ENCODE measurements at places on chromosomes 1 and 21. TPM values are rescaled to one million over a fixed set of nuclear protein-coding genes. Genes with fewer than 3 reads are reported as not detected.

DNA sequence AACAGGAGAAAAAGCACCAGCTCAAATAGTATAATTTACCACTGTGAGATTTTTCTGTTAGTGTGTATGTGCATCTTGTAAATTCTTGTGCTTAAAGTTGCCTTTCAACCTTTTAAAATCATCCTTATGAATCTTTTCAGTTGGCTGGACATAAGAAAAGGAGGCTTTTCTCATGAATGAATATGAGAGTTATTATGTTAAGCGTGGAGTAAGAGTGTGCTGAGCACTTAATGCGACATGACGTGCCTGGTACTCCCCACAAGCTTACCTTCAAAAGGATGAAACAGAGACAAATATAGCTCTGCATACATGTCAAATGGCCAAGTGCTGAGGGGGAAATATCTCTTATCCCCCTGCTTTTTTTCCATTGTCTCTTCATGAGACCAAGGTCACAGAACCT, 85.3 kb upstream of the ADGRL2 start:
- DNase-seq, result no peak

GRCh38 chr1:38039331-38040088, 7.1 kb downstream of the POU3F1 start:
- no peak for DNase-seq

DNA sequence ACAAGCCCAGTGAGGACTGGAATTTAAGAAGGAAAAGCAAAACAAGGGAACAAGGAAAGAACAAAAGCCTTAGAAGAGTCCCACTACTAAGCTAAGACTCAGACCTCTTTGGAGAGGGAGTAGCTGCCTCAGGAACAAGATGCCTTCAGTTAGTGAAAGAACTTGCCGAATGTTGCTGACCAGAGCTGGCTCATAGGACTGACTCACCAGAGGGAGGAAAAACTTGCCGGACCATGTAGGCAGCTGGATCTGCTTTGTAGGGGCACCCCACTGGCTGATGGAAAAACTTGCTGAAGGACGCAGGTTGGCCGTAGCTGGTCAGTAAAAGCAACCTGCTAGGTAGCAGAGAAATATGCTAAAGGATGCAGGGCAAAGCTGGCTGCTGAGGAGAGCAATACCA, 15.3 kb upstream of the ZSWIM5 start:
- DNase-seq, result no peak

- no peak for DNase-seq
These were observed 1271.4 kb downstream of the KCNT2 start for GRCh38 chr1:195336812-195337211.

- no peak for DNase-seq
These were observed 91.3 kb downstream of the COLGALT2 start for GRCh38 chr1:183946320-183946613.

GRCh38 chr1:67347688-67348472, 40.2 kb downstream of the IL12RB2 start:
- no peak for DNase-seq

DNA sequence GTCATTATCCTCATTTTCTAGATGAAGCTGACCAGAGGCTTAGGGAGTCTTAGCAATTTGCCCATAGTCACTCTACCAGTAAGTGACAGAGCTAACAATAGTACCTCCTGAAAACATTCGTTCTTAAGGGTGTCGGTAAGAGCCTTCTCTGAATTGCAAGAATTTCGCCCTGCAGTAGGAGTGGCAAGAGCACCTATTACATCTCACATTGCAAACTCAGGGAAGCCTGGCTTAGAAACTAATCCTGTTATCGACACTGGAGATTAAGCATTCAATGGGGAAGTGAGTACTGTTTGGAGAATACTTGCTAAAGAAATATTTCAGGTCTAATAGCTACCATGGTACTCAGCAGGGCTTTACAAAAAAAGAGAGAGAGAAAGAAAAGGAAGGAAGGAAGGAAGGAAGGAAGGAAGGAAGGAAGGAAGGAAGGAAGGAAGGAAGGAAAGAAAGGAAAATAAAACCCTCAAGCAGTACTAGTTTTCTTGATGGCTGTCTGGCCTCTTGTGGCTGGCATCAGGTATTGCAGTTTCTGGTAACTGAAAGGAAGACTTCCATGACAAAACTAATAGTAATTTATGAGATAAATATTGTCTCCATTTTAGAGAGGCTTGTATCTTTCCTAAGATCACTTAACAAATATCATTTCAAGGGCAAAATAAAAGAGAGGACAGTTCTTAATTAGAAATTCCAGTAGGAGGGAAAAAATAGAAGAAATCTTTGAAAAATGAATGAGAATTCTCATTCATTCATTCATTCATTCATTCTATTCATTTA, 10.4 kb downstream of the C1orf226 start:
- DNase-seq, result no peak

Gene OR2T29
- total RNA-seq, result not detected

Gene FBXO42
- 21.0 TPM for total RNA-seq
